ENCODE measurements at places on chromosomes 3 and 15. TPM values are rescaled to one million over a fixed set of nuclear protein-coding genes. Genes with fewer than 3 reads are reported as not detected.
A peak's percentile ranks its signal among the peaks of the same experiment; 100 is the strongest.

TRIM42 gene
- total RNA-seq = not detected

DNA sequence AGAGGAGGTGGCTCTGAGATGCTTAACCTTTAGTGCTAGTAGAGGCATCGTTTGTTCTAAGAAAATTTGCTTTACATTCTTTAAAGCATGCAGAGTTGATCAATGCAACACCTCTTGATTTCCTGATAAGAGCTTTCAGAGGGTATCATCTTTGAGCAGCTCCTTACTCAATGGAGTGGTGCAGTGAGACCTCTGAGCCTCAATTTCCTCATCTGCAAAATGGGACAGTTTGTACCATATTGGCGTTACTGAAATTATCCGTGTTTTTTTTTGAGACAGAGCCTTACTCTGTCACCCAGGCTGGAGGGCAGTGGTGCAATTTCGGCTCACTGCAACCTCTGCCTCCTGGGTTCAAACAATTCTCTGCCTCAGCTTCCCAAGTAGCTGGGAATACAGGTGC lies 1.6 kb upstream of the TMEM42 start:
- DNase-seq = no peak

DNA sequence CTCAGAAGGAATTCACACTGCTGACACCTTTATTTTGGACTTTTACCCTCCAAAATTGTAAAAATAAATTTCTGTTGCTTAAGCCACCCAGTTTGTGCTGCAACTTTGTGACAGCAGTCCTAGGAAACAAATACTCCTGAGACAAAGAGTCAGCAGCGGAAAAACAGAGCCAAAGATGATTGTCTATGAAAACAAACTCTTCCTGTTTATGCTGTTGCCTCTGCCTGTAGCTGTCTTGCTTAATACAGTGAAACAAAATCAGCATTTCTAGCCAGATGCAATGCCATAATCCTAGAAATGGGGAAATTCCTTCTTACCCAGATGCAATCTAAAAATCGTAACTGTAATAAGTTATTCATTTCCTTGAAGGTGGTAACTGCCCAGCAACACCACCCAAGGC lies 387.5 kb upstream of the ATP11B start:
- DNase-seq = no peak

GRCh38 chr3:120324190-120324589 lies 25.0 kb downstream of the LRRC58 start:
- DNase-seq = peak; percentile 52

GRCh38 chr3:102449341-102449740 lies 14.5 kb downstream of the ZPLD1 start:
- no peak for DNase-seq
